Stomach (tissue), 19 donors: ENCODE measurements at places on chromosomes 12 and 14. TPM values are rescaled to one million over a fixed set of nuclear protein-coding genes. Genes with fewer than 3 reads are reported as not detected.

- peak; percentile 90 for DNase-seq
These were observed 12.4 kb downstream of the CALM1 start for GRCh38 chr14:90409209-90409730.

DNA sequence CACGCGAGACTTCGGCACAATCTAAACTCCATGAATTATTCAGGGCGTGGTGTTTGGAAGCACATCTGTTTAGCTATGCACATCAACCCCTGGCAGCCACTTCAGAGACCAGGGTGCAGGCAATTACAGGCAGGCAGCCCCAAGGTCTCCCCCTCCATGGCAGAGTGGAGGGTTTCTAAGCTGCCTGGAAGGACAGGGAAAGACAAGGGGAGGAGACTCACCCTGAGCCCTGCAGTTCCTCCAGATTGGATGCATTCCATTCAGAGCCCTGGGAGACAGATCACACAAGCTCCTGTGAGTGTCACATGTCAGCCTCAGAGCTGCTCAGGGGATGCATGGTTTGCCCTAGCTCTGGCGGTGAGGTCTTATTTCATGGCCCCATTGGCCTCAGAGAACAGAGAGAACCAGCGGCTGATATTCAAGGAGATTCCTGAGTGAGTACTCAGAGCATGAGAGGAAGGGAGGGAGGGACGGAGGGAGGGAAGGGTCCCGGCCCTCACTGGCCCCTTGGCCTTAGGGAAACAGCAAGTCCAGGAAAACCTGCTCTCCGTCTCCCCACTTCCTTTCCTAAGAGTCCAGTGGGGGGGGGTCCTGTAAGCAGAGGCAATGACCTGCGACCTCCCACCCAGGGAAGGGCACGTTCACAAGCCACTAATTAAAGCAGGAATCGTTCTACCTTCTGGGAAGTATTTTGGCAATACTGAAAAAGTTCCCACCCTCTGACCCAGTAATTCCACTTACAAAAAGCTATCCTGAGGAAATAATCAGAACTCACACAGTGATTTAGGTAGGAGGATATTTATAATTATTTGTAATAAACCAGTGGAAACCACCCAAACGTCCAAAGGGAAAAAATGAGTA, 55.1 kb downstream of the SSH1 start:
- no peak for DNase-seq

CLEC9A gene
- polyA plus RNA-seq: not detected

- no peak for DNase-seq
These were observed 132.2 kb upstream of the PMCH start for GRCh38 chr12:102329883-102330282.

GRCh38 chr12:122738571-122738970, 7.9 kb upstream of the HCAR1 start:
- DNase-seq: no peak

PXMP2 gene
- 40.7 TPM for polyA plus RNA-seq

DNA sequence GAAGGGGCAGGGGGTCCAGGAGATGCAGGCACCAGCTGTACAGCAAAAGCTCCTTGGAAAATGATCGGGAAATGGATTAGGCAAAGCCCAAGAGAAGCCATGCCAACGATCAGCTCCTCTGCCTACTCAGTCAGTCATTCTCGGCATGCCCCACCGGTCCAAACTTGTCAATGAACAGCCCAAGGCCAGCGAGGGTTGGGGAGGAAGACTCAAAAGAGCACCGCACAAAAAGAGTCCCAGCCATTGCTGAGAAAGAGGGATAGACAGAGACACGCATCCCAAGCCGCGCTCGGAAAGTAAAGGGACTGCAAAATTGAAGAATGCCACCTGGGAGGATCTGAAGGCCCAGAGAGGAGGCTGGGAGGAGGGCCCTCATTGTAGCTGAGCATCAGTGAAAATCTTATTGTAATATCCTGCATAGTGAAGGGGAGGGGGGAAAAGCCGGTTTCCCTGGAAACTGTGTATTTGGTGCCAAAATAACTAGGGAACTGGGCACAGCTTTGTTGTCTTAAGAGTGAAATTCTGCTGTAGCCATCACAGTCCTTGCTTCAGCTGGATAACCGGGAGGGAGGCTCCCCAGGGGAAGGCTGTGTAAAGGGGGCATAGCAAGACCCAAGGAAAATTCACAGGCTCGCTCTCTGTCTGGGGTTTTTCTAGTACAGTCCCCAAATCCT, 4.7 kb downstream of the KDM2B start:
- no peak for DNase-seq

GRCh38 chr12:100579844-100580243, 6.4 kb downstream of the GAS2L3 start:
- no peak for DNase-seq

- DNase-seq: no peak
These were observed 1540.3 kb upstream of the TMEM132C start for GRCh38 chr12:126726481-126727217.

- DNase-seq: no peak
These were observed 178.8 kb downstream of the ETNK1 start for GRCh38 chr12:22803725-22804124.

GRCh38 chr14:74309125-74310022, 6.6 kb upstream of the ABCD4 start:
- DNase-seq: no peak

ANO4 gene
- not detected for polyA plus RNA-seq

DNA sequence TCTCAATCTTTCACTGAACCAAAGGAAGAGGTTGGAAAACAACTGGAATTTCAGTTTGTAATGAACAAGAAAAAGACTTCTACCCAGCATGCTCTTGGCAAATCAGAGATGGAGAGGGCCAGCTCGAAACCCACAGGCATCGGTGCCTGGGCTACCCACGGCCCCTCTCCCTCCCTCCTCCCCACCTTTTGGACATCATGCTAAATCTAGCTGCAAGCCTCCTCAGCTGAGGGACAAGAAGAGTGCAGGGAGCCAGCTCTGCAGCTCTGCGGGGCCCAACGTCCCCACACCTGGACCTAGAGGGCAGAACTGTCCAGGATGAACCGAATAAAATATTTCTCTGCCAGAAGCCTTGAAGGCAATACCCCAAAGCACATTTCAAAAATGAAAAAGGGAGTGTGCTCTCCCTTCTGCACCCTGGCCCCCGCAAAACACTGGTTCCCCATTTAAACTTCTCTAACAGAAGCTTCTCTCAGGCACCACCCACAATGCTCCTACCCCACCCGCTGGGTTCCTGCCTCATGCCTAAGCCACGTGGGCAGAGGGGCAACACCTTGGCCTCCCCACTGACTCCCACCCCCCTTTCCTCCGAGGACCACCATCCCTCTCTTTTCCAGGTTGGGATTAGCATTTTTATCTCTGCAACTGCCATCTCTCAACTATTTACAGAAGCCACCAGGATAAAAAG, 8.2 kb downstream of the CAMKK2 start:
- no peak for DNase-seq
